Skeletal muscle tissue (tissue), 5 donors: ENCODE measurements at places on chromosomes 1 and 21. TPM values are rescaled to one million over a fixed set of nuclear protein-coding genes. Genes with fewer than 3 reads are reported as not detected.

The S100A7A gene
- total RNA-seq, result not detected

The FNDC5 gene
- total RNA-seq, result 366 TPM

The PLCH2 gene
- total RNA-seq, result under 0.01 TPM

The NMNAT1 gene
- total RNA-seq, result 17.2 TPM

The TLCD4 gene
- 17.7 TPM for total RNA-seq

The DNALI1 gene
- total RNA-seq, result 1.0 TPM

The SPRR1B gene
- total RNA-seq, result not detected

The RNU1-1 gene
- under 0.01 TPM for total RNA-seq

The UBXN11 gene
- total RNA-seq, result 2.1 TPM

The ADAMTSL4 gene
- 12.0 TPM for total RNA-seq

The CAMK2N1 gene
- total RNA-seq, result 0.52 TPM

The C1orf210 gene
- not detected for total RNA-seq

The ERVH48-1 gene
- not detected for total RNA-seq

The OPRD1 gene
- total RNA-seq, result 0.52 TPM

The PRAMEF8 gene
- total RNA-seq, result not detected

The PRAMEF14 gene
- not detected for total RNA-seq

The CCDC27 gene
- not detected for total RNA-seq

The DNM3 gene
- total RNA-seq, result 2.6 TPM

The PGLYRP3 gene
- total RNA-seq, result not detected

The CRP gene
- not detected for total RNA-seq

The ALX3 gene
- not detected for total RNA-seq

The FUCA1 gene
- 21.9 TPM for total RNA-seq

The S100B gene
- 25.6 TPM for total RNA-seq

The BTBD19 gene
- total RNA-seq, result 5.7 TPM

The DCDC2B gene
- total RNA-seq, result not detected

The LCE2C gene
- total RNA-seq, result not detected

The MYCL gene
- total RNA-seq, result 1.0 TPM

The KCNN3 gene
- total RNA-seq, result 3.7 TPM

The TCEA3 gene
- 314 TPM for total RNA-seq

The TNFAIP8L2 gene
- 4.2 TPM for total RNA-seq

The NIBAN1 gene
- total RNA-seq, result 68.4 TPM

The SMCP gene
- total RNA-seq, result not detected

The KCNC4 gene
- total RNA-seq, result 1.6 TPM

The TMCC2 gene
- 15.1 TPM for total RNA-seq

The RBBP5 gene
- 12.5 TPM for total RNA-seq

The COP1 gene
- 76.7 TPM for total RNA-seq

The RAB25 gene
- not detected for total RNA-seq

The PCAT6 gene
- not detected for total RNA-seq
